ENCODE measurements at places on chromosomes 2 and 18.

DNA sequence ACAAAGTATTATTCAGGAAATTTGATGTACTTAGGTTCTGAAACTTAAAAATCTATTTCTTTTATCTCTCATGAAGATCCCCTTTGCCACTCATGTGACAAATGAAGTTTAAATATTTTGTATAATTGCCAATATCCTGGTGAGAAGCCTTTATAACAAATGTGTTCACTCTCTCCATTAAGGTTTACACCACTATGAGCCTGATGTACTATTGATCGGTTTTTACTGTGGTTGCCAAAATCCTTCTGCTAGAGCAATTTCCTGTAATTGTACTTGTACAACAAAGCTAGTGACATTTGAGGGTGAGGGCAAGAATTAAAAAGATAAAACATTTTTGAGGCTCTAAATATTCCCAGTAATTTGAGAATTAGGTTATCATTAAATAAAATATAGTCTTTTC, 222.3 kb upstream of the CDH19 start:
- no peak overlapping the region for H3K4me3 ChIP-seq
- H3K27ac ChIP-seq: no peak overlapping the region
- H3K36me3 ChIP-seq: peaks cover 6% of the 10 kb centered on the region
- no peaks in the 10 kb centered on the region for H3K27me3 ChIP-seq
- no peaks in the 10 kb centered on the region for H3K4me1 ChIP-seq

GRCh38 chr2:54457323-54458023, 1.3 kb downstream of the SPTBN1 start:
- H3K27me3 ChIP-seq: peaks cover 11% of the 10 kb centered on the region
- peak; percentile 75 for DNase-seq
- H3K4me3 ChIP-seq: peak overlapping the region; percentile 99
- H3K4me1 ChIP-seq: peaks cover 30% of the 10 kb centered on the region

GRCh38 chr2:47303341-47304148, 99.4 kb upstream of the MSH2 start:
- H3K36me3 ChIP-seq: no peaks in the 10 kb centered on the region
- H3K4me1 ChIP-seq: peaks cover 3% of the 10 kb centered on the region
- DNase-seq: no peak
- H3K27ac ChIP-seq: no peak overlapping the region

DNA sequence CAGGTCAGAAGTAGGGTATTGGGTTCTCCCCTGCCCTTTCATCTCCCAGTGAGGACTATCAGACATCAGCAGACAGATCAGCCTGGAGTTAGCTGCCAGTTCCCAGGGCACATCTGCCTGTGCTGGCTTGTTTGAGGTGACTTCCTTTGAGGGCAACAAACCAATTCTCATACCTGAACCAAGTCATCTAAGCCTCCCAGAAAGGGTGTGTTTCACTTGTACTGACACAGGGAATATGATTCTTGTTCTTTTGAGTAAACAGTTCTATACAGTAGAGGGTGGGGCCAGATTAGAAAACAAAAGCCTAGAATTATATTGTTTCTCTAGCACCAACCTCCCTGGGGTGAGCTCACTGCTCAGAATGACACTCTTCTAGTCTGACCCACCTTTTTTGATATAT, 591.9 kb downstream of the SLC4A3 start:
- H3K4me1 ChIP-seq: peaks cover 14% of the 10 kb centered on the region
- H3K27me3 ChIP-seq: peaks cover 2% of the 10 kb centered on the region
- no peak for DNase-seq

GRCh38 chr2:197992482-197993133, 188.2 kb downstream of the PLCL1 start:
- no peak overlapping the region for H3K4me3 ChIP-seq
- DNase-seq: no peak
- no peaks in the 10 kb centered on the region for H3K36me3 ChIP-seq

DNA sequence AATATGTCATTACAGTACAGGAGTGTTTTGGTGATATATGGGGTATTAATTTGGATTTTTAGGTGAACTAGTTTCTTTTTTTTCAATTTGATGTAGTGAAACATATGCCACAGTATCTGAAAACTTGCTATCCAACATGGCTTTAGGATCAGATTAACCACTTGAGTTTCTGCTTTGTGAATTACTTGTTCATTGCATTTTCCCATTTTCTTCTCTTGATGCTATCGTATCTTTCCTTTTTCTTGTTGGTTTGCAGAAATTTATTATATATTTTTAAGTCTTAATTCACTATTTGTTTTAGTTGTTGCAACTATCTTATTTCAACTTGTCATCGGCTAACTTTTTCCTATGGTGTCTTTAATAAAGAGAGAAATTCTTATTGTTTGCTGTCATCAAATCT, 8.8 kb downstream of the IL36A start:
- H3K4me1 ChIP-seq: no peaks in the 10 kb centered on the region
- H3K36me3 ChIP-seq: peaks cover 5% of the 10 kb centered on the region
- no peaks in the 10 kb centered on the region for H3K27me3 ChIP-seq
- DNase-seq: no peak
- H3K27ac ChIP-seq: no peak overlapping the region

- H3K4me1 ChIP-seq: peaks cover 6% of the 10 kb centered on the region
- H3K36me3 ChIP-seq: no peaks in the 10 kb centered on the region
- no peak overlapping the region for H3K27ac ChIP-seq
- no peak overlapping the region for H3K4me3 ChIP-seq
Observed at GRCh38 chr18:75112186-75113096, 96.5 kb downstream of the PTGR3 start.

- H3K27ac ChIP-seq: peak overlapping the region; percentile 90
- H3K4me3 ChIP-seq: peak overlapping the region; percentile 59
- H3K4me1 ChIP-seq: peaks cover 29% of the 10 kb centered on the region
- H3K36me3 ChIP-seq: no peaks in the 10 kb centered on the region
Observed at GRCh38 chr18:10247021-10247741, 207.3 kb upstream of the APCDD1 start.

DNA sequence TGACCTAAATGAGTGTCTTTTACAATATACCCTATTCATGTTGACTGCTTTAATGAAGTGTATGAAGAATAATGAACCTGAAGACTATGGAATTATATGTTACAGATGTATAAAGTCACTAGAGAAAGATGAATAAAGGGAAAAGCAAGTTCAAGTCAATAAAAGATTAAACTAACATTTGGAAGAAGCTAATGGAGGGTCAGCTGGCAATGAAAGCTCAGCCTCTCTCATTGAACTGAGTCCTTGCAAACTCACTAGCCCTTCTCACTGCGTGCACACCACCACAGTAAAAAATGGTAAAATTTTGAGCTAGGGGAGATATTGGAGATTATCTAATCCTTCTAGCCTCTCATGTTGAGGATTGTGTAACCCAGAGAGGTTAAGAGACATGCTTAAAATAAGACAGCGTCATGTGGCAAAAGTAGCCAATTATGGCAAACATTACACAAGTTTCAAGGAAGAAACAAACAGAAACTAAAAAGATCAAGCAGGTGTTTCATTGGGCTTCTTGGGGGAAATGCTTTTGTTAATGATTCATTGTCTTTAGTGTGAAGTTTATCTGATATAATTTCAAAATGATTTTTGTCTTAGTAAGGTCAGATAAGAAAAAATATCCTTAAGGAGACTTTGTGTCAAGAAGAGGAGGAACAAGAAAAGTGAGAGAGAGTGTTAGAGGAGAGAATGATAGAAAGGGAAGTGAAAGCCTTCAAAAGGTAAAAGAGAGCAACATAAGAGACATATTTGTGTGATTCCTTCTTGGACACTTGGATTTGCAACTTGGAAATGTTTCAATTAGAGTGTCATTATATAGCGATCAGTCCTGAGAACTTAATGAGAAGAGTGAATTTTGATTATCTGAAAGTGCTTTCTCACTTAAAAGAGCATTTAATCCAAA, 893.7 kb upstream of the FAM98A start:
- no peaks in the 10 kb centered on the region for H3K4me1 ChIP-seq
- no peak for DNase-seq
- H3K27me3 ChIP-seq: no peaks in the 10 kb centered on the region

GRCh38 chr2:160492401-160493226, 993 bp downstream of the RBMS1 start:
- H3K36me3 ChIP-seq: peaks cover 4% of the 10 kb centered on the region
- H3K4me3 ChIP-seq: peak overlapping the region; percentile 88
- peak; percentile 85 for DNase-seq
- peaks cover 1% of the 10 kb centered on the region for H3K27me3 ChIP-seq

DNA sequence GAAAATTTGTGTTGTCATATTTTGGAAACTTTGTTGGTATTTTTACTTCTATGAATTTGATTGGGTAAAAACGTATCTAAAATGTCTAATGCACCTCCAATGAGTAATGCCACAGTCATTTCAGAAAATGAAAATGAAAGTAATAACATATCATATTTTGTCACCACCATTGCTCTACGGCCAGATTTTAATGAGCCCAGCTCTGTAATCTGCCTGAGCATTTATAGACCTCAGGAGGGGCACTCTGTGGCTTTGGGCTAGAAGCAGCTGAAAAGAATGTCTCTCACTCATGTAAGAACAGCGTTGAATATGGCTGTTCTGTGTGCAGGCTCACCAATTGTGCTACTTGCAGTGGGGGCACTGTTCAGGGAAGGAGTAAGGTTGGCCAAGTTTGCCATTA, 32.7 kb upstream of the ABCA12 start:
- no peak overlapping the region for H3K27ac ChIP-seq
- DNase-seq: no peak
- no peaks in the 10 kb centered on the region for H3K27me3 ChIP-seq
- H3K4me1 ChIP-seq: no peaks in the 10 kb centered on the region

- DNase-seq: no peak
- no peaks in the 10 kb centered on the region for H3K36me3 ChIP-seq
- H3K4me1 ChIP-seq: no peaks in the 10 kb centered on the region
- H3K4me3 ChIP-seq: no peak overlapping the region
- no peak overlapping the region for H3K27ac ChIP-seq
Observed at GRCh38 chr2:62474176-62474575, 31.8 kb downstream of the TMEM17 start.

DNA sequence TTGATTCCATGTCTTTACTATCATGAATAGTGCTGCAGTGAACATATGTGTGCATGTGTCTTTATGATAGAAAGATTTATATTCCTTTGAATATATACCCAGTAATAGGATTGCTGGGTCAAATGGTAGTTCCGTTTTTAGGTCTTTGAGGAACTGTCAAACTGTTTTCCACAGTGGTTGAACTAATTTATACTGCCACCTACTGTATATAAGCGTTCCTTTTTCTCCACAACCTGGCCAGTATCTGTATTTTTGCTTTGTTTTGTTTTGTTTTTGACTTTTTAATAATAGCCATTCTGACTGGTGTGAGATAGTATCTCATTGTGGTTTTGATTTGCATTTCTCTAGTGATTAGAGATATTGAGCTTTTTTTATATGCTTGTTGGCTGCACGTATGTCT, 641.6 kb downstream of the SUCLG1 start:
- no peaks in the 10 kb centered on the region for H3K36me3 ChIP-seq
- no peak overlapping the region for H3K27ac ChIP-seq
- H3K4me3 ChIP-seq: no peak overlapping the region
- H3K27me3 ChIP-seq: no peaks in the 10 kb centered on the region

- no peak for DNase-seq
- H3K27ac ChIP-seq: no peak overlapping the region
- H3K27me3 ChIP-seq: no peaks in the 10 kb centered on the region
- H3K4me1 ChIP-seq: peaks cover 5% of the 10 kb centered on the region
Observed at GRCh38 chr18:9413576-9413975, 61.7 kb upstream of the RALBP1 start.

- no peak overlapping the region for H3K4me3 ChIP-seq
- no peak overlapping the region for H3K27ac ChIP-seq
- DNase-seq: no peak
- peaks cover 2% of the 10 kb centered on the region for H3K27me3 ChIP-seq
- peaks cover 5% of the 10 kb centered on the region for H3K4me1 ChIP-seq
- H3K36me3 ChIP-seq: no peaks in the 10 kb centered on the region
Observed at GRCh38 chr2:8487461-8487932, 194.4 kb upstream of the ID2 start.

GRCh38 chr2:145245268-145245870, 725.5 kb upstream of the ZEB2 start:
- DNase-seq: no peak
- no peaks in the 10 kb centered on the region for H3K36me3 ChIP-seq
- H3K4me3 ChIP-seq: no peak overlapping the region
- H3K27ac ChIP-seq: no peak overlapping the region
- H3K27me3 ChIP-seq: no peaks in the 10 kb centered on the region

DNA sequence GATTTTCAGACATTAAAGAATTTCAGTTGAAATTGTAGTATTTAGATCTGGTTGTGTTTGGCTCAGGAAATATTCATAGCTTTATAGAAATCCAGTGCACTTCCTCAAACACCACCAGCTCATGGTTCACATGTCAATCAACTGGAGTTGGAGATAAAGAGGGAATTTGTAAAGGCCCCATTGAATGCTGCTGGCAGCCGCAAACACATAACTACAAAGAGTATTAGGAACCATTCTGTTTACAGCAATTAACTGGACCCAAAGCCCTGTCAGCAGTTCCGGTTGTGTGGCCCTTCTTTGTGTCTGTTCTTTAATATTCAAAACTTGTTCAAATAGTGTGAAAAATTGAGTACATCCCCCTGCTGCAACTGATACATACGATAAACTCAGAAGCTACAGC, 107.4 kb upstream of the LRRTM4 start:
- H3K27ac ChIP-seq: no peak overlapping the region
- peaks cover 8% of the 10 kb centered on the region for H3K36me3 ChIP-seq
- H3K4me1 ChIP-seq: no peaks in the 10 kb centered on the region
- no peaks in the 10 kb centered on the region for H3K27me3 ChIP-seq
- no peak overlapping the region for H3K4me3 ChIP-seq
- no peak for DNase-seq

- no peaks in the 10 kb centered on the region for H3K4me1 ChIP-seq
- H3K27ac ChIP-seq: no peak overlapping the region
- DNase-seq: no peak
- H3K36me3 ChIP-seq: no peaks in the 10 kb centered on the region
Observed at GRCh38 chr2:69272803-69273471, 114.1 kb downstream of the GFPT1 start.

DNA sequence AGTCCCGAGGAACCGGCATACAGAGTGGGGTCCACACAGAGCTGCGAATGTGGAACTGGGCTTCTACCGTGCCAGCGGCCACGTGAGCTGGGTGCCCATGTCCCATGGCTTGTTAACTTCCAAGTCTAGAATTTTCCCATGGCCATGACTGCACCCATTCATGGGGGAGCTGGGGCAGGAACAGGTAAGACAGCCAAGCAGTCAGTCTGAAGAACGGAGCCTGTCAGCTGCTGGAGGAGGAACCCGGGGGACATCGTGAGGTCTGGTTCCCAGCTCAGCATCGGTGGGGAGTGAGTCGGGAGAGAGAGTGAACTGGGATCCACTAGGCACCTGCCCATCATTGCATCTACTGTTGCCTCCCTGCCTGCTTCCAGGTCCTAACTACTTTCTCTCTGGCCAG, 86.9 kb downstream of the SH3RF3 start:
- H3K4me3 ChIP-seq: no peak overlapping the region
- DNase-seq: no peak
- no peaks in the 10 kb centered on the region for H3K36me3 ChIP-seq
- H3K27ac ChIP-seq: no peak overlapping the region

GRCh38 chr2:126399001-126399400, 257.0 kb upstream of the GYPC start:
- no peaks in the 10 kb centered on the region for H3K27me3 ChIP-seq
- H3K27ac ChIP-seq: no peak overlapping the region

Data from glutamatergic neuron (in vitro differentiated cells).